ENCODE measurements at places on chromosomes 13 and 19. TPM values are rescaled to one million over a fixed set of nuclear protein-coding genes. Genes with fewer than 3 reads are reported as not detected.

The CHMP2A gene
- 135 TPM for total RNA-seq

The CD320 gene
- 22.5 TPM for total RNA-seq

The FAM32A gene
- total RNA-seq: 86.9 TPM

The SOX1 gene
- 0.36 TPM for total RNA-seq

The DAPK3 gene
- 91.3 TPM for total RNA-seq

The ZNF442 gene
- 2.9 TPM for total RNA-seq

The GARIN5A gene
- total RNA-seq: 0.36 TPM

The CYP2F1 gene
- total RNA-seq: not detected
